ENCODE measurements at places on chromosomes 12 and 14.

- no peak for DNase-seq
These were observed 119.9 kb downstream of the DENND5B start for GRCh38 chr12:31471051-31471450.

DNA sequence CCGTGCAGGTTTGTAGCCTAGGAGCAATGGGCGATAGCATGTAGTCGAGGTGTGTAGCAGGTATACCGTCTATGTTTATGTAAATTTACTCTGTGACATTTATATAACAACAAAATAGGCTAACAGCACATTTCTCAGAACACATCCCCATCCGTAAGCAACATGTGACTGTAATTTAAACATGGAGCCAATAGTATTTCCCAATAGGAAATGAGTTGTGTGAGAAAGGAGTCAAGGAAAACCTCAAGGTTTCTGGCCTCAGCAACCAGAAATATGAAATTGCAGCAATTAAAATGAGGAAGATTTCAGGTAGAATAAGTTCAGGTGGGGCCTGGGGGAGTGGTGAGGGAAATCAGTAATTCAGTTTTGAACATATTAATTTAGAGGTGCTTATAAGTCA lies 136.0 kb downstream of the MSRB3 start:
- no peak for DNase-seq

DNA sequence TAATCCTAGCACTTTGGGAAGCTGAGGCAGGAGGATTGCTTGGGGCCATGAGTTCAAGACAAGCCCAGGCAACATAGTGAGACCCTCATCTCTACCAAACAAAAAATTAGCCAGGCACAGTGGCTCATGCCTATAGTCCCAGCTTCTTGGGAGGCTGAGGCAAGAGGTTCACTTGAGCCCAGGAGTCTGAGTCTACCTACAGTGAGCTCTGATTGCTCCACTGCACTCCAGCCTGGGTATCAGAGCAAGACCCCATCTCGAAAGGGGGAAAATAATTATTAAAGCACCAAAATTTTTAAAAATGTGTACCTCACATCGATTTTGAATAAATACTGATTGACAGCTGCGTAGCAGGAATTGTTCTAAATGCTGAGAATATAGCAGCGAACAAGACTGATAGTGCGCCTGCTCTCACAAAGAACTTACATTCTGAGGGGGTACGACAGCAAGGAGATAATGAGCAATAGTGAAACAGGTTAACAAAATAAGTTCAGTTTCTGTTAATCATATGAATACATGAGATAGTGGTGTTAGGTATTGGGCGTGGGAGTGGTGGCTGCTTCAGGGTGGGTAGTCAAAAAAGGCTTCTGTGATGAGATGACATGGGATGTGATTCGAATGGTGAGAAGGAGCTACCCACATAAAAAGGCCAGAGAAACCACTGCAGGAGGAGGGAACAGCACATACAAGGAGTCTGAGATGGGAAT lies 19.6 kb downstream of the HCFC2 start:
- no peak for DNase-seq

DNA sequence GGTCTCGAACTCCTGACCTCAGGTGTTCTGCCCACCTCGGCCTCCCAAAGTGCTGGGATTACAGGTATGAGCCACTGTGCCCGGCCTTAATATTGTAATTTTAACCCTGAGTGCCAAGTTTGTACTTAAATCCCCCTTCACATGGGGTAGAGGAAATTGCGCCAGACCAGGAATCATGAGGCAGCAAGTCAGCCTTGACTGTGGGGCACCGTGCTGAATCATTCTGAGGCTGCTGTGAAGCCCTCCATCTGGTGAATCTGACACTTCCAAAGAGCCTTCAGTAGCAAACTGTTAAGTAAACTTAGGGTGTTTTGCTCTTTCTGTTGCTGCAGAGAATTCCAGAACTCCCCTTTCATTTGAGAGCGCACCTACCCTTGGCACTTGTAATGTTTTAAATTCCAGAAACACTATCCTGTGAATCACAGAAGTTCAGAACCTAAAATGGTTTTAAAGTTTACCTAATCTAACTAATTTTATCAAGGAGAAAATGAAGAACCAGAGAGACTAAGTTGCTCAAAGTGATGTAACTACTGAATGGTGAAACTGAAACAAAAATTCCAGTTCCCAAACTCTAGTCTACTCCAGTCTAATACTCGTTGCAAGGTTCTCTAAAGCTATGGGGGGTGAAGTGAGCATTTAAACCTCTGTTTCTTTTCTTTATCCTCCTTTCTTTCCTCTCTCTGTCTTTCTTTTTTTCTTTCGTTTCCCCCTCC lies 7.5 kb downstream of the HEBP1 start:
- DNase-seq: peak; percentile 87

DNA sequence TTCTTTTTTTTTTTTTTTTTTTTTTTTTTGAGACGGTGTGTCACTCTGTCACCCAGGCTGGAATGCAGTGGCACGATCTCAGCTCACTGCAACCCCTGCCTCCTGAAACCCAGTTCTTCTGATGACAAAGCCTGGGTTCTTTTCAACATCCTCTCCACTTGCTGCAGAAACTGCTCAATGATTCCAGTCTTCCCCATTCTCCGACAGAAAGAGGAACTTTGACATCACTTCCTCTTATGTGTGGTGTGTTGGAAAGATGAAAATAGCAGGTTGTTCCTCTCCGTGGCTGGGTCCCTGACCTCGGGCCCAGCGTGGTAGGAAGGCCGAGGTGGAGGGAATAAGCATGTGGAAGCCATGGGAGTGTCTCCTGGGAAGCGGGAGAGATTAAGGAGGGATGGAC lies 198.4 kb downstream of the PHETA1 start:
- DNase-seq: peak; percentile 97

DNA sequence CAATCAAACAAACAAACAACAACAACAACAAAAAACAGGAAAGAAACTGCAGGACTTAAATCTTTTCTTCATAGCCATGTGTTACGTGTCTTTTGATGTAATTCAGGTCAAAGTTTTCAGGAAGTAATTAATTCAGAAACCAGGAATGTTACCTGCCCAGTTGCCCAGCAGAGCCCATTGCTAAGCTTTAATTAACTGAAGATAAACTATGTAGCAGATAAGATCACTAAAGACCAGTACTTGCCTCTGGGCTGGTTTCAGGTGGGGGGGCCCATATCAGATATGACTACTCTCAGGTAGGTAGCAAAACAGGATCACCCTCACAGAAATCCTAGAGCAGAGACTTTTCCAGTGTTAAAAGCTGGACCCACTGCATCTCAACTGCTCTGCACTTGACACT lies 69.2 kb downstream of the LIN7A start:
- DNase-seq: no peak

DNA sequence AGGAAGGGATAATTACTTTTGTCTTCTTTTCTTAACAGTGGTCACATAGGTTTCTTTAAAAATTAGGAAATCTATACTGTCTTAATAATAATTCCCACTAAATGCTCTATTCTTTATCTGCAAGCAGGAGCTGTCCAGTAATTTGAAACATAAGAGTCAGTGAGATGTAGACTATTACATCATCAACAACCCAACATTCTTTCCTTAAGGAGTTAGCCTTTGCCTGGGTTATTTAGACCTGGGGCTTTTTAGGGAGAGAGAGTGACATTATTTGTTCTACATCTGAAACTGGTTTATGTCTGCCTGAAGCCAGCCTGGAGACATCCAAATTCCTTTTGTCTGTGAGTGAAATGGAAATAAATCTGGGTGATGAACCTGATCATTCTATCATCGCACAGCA lies 294.4 kb downstream of the TMTC2 start:
- no peak for DNase-seq

GRCh38 chr12:94762943-94763342 lies 112.6 kb upstream of the TMCC3 start:
- DNase-seq: no peak

DNA sequence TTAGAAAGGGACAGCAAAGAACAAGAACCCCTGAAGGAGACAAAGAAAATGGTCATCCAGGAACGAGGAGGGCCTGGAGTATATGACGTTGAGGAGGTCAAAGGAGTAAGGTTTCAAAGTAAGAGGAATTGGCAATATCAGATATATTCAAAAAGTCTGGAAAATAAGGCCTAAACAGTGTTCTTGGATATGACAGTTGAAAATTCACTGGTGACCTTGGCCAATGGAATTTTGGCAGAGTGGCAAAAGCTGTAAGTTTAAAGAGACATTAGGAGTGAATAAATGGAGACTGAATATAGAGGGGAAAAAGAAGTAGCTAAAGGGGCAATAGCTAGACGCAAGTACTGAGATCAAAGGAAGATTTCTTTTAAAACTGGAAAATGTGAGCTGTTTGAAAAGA lies 4.1 kb upstream of the ACTN1 start:
- DNase-seq: no peak

DNA sequence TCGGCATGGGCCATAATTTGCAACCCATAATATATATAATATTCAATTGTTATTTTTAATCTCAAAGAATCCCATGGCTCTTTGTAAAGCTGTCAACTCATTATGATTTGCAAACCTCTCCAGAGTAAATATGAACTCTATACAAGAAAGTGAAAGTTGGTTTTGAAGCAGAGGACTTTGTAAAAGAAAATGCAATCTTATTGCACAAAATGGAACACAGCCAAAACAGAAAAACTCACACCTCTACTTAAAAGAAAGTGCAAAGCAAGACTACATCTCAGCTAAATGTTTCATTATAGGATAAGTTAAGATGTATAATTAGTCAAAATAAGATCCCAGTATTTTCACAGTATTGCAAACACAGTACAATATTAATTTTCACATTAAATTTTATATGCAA lies 111.2 kb upstream of the FLRT2 start:
- DNase-seq: no peak

- DNase-seq: no peak
These were observed 3.7 kb upstream of the FERMT2 start for GRCh38 chr14:52954346-52955214.

GRCh38 chr14:102085948-102086708 lies 716 bp downstream of the HSP90AA1 start:
- peak; percentile 70 for DNase-seq

DNA sequence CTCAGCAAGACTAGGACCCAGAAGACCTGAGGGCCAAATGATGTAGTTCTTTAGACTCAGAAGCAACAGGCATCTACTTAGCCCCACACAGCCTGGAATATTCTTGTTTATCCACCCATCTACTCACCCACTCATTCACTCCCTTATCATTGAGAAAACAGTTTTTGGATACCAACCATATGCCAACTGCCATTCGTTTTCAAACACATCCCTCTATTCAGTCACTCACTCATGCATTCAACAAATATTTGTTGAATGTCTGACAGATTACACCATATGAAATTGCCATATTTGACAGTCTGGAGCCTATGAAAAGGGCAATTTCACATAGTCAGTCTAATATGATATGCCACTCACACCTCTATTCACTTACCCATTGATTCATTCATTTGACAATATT lies 103.2 kb downstream of the NT5DC3 start:
- DNase-seq: no peak

DNA sequence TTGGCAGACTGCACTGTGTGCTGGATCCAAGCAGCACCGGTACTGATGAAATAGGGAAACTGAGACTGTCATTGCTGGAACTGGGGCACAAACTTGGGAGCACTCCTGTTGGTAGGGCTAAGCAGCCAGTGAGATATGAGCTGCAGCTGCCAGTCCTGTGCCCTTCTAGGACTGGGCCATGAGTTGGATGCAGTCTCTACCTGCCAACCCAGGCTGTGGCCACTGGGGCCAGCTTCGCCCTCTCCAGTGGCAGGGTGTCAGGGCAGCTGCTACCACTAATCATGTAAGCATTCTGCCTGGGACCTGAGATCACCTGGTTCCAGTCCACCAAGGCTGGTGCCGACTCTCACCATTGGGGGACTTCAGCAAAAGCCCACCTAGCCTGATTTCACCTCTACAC lies 121.1 kb downstream of the PAWR start:
- no peak for DNase-seq

GRCh38 chr14:103058164-103059055 lies 1.1 kb upstream of the CDC42BPB start:
- no peak for DNase-seq

DNA sequence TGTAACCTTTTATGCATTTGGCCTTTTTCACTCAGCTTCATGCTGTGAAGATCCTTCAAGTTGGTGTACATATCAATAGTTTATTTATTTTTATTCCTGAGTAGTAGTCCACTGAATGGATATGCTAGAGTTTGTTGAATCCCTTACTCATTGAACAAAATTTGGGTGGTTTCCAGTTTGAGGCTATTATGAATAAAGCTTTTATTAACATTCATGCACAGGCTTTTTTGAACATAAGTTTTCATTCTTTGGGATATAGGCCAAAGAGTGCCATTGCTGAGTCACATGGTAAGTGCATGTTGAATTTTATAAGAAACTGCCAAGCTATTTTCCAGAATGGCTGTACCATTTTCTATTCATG lies 59.5 kb upstream of the CAPRIN2 start:
- DNase-seq: no peak

GRCh38 chr14:36973806-36974442 lies 198.5 kb downstream of the SLC25A21 start:
- DNase-seq: no peak

DNA sequence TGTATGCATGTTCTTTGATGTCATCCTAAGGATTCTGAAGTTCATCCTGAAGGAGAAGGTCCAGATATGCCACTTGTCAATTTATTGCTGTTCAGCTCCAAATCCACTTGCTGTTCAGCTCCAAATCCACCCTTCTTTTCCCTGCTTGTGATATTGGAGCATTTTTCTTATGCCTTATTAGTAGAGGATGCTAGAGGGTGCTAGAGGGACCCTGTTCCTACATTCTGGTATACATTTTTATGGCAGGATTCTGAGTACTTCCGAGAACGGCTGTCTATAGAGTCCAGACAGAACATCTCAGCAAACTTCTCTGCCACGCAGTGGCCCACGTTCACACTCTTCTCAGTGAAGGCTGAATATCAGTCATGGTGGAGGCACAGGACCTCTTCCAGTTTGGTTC lies 406.7 kb downstream of the NOVA1 start:
- DNase-seq: no peak

- DNase-seq: no peak
These were observed 526 bp upstream of the MRPL42 start for GRCh38 chr12:93466625-93467350.

GRCh38 chr12:53046655-53047220 lies 3.1 kb upstream of the TNS2 start:
- DNase-seq: peak; percentile 19

GRCh38 chr14:71143381-71144290 lies 236.4 kb downstream of the PCNX1 start:
- DNase-seq: no peak

DNA sequence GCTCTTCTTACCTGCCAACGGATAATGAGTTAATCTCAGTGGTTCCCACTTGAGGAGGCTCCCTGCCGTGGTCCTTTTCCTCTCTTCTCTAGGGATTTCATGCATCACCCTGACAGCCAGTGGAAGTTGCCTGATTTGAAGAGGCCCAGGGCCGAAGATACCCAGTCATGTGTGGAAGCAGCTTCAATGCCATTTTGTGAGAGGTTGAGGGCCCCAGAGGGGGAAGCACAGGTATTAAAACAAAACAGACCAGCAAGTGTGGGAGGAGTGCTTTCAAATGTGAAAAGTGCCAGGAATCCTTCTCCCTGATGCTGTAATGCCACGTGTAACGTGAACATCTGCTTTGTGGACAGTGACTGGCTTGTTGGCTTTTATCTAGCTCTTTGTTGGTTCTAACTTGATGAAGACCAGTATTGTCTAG lies 1.5 kb downstream of the TCP11L2 start:
- no peak for DNase-seq

- DNase-seq: no peak
These were observed 3.8 kb downstream of the ENDOU start for GRCh38 chr12:47721431-47721973.

Data from CD14-positive monocyte (primary cell).